GM23248 (cell line): ENCODE measurements at places on chromosomes 6 and 20. TPM values are rescaled to one million over a fixed set of nuclear protein-coding genes. Genes with fewer than 3 reads are reported as not detected.
A peak's percentile ranks its signal among the peaks of the same experiment; 100 is the strongest.

GRCh38 chr6:46011188-46012085 is 4.2 kb downstream of the CLIC5 start:
- no peak for DNase-seq

GRCh38 chr6:143419526-143419925 is 31.0 kb downstream of the ADAT2 start:
- no peak for DNase-seq

DNA sequence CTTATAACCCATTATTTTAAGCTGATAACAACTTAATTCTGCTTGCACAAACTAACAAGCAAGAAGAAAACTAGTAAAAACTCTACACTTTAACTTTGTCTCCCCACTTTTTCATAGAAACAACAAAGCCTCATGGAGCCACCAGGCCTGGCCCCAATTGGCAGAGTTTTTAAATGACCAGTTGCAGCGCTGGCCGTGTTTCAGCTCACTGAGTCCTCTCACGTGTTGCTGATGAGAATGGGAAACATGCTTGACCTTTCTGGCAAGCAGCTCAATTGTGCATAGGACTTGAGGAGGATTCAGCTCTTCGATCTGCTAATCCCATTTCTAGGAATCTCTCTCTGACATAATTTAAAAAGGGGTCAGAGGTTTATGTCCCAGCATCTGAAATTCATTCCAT is 24.5 kb upstream of the GRM4 start:
- no peak for DNase-seq

DNA sequence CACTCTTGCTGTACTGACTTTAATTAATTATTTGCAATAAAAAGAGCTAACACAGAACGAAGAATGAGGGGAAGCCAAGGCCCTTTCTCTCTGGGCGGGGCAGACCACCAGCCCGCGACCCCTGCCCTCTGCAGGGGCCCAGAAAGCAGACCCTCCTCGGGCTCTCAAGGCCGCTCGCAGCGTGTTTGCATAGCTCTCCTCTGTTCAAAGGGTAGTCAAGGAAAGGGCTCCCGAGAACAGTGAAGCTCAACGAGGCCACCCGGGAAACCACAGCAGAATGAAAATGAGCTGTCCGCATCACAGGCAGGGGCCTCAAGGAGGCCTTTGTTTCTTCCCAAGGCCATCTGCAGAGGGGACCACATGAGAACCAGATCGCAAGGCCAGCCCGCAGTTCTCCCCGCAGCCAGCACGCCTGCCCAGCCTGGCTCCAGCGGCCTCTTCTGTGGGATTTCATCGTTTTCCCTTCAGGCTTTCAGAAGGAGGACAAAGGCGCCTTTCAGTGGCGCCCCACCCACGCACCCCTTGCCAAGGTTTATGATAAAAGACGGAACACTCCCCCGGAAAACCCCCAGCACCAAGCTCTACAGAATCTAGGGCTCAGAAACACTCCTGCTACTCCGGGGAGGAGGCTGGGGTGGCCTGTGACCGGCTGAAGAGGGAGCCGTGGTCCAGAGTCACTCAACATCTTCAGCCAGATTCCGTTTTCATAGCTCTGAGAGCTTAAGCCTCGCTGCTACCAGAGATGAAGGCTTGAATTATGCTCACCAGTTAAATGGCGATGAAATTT is 25.3 kb downstream of the ACSS1 start:
- DNase-seq: no peak

DNA sequence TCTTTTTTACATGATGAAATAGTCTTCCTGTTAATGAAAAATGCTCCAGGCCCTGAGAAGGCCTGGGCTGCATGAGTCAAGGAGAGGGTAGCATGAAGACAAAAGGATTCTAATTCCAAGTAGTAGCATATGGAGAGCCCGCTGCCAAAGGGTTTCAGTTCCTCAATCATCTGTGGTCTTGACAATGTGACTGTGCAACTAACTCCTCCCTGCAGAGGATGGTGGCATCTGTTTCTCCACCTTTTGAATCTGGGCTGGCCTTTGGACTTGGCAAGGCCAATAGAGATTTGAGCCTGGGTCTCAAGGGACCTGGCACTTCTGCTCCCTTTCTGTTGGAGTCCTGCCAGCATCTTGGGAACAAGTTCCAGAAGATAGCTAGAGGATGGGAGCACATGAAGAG is 35.1 kb upstream of the ANKEF1 start:
- peak; percentile 11 for DNase-seq

DNA sequence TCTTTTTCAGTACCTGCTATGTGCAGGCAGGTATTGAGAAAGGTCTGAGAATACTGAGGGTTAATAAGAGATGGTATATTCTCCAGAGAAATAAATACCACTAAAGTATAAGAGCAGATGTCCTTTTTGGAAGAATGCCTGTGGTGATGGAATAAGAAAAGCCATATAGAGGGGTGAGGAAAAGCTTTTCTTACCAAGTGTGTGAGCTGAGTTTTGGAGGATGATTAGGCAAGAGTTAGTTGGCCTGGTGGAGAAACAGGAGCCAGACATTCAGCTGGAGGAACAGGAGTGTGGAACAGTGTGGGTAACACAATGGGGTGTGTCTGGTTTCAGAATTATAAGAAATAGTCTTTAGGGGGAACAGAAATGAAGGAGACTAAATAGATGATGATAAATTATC is 19.9 kb downstream of the ZNF451 start:
- peak; percentile 18 for DNase-seq

DNA sequence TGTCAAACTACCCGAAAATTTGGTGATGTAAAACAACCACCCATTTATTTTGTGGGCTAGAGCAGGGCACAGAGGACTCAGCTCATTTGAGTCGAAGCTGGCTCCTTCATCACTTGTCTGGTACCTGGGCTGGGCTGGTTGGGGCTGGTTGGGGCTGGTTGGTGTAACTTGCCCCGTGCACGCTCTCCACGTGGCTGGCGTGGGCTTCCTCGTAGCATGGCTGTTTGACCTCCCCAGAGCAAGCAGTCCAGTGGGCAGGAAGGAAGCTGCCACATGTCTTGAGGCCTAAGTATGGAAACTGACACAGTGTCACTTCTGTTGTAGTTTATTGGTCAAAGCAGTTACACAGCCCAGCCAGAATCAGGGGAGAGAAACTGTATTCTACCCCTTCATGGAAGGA is 27.1 kb downstream of the BCAS4 start:
- no peak for DNase-seq

DNA sequence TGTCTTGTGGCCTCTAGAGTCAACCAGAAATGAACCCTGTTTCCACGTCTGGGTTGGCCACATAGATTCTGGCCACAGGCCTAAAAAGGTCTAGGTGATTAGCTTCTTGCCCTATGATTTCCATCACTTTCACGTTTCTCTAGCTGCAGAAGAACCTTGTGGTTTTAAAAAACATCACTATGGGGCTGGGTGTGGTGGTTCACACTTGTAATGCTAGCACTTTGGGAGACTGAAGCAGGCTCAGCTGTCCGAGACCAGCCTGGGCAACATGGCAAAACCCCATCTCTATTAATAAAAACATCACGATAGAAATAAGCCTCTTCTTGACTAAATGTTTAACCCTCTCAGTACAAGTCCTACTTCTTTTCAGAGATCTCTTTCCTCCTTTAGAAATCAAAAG is 27.6 kb downstream of the POLR1C start:
- DNase-seq: no peak

DNA sequence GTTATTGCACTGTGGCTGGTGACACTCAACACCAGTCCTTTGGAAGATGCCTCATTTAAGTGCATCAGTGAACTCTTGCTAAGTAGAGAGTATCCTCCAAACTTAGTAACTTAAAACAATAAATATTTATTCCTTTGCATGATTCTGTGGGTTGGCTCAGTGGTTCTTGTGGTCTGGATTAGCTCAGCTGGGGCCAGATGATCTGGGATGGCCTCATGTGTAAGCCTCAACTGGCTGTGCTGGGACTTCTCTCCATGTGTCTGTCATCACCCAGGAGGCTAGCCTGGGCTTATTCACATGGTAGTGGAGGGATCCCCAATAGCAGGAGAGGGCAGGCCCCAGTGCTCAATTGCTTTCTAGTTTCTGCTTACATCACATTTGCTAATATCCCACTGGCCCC is 8.3 kb downstream of the LRRN4 start:
- DNase-seq: peak; percentile 46

- peak; percentile 83 for DNase-seq
These were observed 4.3 kb downstream of the MTCL3 start for GRCh38 chr6:127514773-127515227.

- no peak for DNase-seq
These were observed 663.4 kb downstream of the KHDRBS2 start for GRCh38 chr6:61622601-61623000.

DNA sequence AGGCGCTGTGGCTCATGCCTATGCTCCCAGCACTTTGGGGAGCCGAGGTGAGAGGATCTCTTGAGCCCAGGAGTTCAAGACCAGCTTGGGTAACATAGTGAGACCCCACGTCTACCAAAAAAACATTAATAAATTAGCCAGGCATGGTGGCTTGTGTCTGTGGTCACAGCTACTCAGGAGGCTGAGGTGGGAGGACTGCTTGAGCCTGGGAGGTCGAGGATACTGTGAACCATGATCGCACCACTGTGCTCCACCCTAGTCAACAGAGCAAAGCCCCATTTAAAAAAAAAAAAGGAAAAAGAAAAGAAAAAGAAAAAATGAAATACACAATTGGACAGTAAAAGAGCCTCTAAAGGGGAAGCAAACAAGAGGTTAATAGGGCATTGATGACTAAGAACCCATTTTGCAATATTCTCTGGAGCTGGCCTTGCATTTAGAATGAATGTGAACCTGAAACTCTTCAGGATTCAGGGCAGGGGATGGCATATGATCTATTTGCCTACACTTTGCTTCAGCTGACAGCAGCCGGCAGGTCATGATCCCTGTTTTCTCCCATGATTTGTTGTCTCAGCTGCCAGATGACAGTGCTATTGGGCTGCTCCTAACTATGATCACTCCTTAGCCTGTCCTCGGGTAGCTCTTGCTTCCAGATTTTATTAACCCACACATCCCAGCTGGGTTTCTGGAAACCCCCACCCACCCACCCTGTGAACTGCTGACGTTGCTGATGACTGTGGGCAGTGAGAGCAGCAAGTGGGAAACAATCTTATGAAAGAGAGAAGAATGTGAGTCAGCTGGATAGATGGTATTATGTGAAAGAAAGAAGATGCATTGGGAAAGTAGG is 83.8 kb upstream of the ELOVL5 start:
- DNase-seq: peak; percentile 83

GRCh38 chr6:122423734-122424133 is 24.3 kb downstream of the HSF2 start:
- DNase-seq: no peak

DNA sequence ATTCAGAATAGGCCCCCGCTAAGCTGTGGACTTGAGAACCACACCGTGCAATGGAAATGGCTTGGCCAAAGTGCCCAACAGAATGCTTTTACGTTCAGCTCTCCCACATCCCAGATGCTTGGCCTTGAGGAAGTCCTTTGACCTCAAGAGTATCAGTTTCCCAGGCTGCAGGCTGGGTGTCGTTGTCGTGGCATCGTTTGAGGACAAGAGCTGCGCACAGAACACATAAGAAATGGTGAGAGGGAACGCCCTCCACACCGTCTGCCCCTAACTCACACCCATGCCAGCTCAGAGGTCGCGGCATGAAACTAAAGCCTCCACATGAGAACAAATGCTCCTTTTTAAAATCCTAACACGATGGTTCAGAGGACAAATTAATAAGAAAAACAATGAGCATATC is 37.0 kb downstream of the NFATC2 start:
- DNase-seq: no peak

GRCh38 chr6:56765494-56765893 is 122.8 kb upstream of the DST start:
- DNase-seq: no peak

GRCh38 chr20:18857640-18858039 is 44.1 kb downstream of the SCP2D1 start:
- DNase-seq: peak; percentile 60

DNA sequence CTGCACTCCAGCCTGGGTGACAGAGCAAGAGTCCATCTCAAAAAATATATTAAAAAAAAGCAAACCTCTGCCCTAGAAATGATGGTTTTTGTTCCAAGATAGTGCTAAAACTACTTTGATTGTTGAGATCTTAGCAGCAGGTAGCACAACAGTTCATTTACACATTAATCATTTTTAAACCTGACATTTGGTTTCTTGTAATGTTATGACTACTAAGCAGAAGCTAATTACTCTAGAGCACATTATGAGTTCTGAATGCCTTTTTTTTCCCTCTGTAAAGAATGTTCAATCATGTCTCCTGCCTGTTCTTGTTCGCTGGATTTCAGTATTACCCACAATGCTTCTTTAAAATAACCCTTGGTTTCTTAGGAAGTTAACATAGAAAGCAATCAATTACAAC is 24.7 kb upstream of the PHF3 start:
- no peak for DNase-seq

GRCh38 chr6:142355520-142356174 is 53.8 kb downstream of the ADGRG6 start:
- no peak for DNase-seq

DNA sequence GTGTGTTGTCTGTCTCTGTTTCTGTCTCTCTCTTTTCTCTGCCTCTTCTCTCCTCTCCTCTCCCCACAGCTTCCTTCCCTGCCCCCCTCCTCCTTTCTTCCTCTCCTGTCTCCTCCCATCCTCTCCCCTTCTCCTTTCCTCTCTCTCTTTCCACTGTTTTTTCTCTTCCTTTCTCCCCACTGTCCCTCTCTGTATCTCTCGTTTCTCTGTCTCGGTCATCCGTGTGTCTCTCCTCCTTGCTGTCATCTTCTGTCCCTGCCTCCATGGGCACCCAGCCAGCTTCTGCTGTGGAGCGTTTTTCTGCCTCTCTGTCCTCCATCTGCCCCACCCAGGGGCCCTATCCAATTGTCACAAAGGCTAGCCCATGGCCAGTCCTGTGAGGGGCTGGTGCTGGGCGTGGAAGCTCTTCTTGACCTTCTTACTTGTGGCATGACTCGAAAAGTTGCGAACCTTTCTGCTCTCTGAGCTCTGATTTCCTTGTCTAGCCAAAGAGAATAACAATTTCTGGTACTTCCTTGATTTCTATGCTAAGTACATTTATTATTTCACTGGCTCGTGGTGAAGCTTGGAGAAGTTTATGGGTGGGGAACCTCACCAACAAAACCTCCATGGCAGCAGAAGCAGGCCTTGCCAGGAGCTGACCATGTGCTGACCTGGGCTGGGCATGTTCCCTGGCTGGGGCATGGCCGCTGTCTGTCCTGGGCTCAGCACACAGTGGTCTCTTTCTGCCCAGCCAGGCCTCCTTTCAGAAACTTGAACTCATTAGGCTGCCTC is 69.3 kb downstream of the CEBPB start:
- peak; percentile 31 for DNase-seq

The PGC gene
- not detected in 2 replicates for total RNA-seq

The NNAT gene
- not detected in 2 replicates for total RNA-seq

The ARFGEF3 gene
- total RNA-seq: 0.11 and 0.13 TPM in 2 replicates

The GRM1 gene
- not detected in 2 replicates for total RNA-seq

The SLC17A1 gene
- total RNA-seq: not detected in 2 replicates

The SLC17A3 gene
- total RNA-seq: not detected in 2 replicates

The WFDC2 gene
- not detected in 2 replicates for total RNA-seq

The RGS17 gene
- total RNA-seq: 0.25 and 1.1 TPM in 2 replicates

The TOX2 gene
- total RNA-seq: 0.97 and 4.3 TPM in 2 replicates

The MCM8 gene
- total RNA-seq: 6.4 and 7.7 TPM in 2 replicates

The TJAP1 gene
- total RNA-seq: 17.7 and 32.9 TPM in 2 replicates

The MUC21 gene
- not detected in 2 replicates for total RNA-seq

The KIZ gene
- total RNA-seq: 24.5 and 35.9 TPM in 2 replicates
